Activated CD4-positive, alpha-beta T cell treated with anti-CD3 and anti-CD28 coated beads, Interleukin-2, amount 10 ng/mL, durations not matched to agents 24 days and 14 days (primary cell): ENCODE measurements at places on chromosomes 3 and 15. TPM values are rescaled to one million over a fixed set of nuclear protein-coding genes. Genes with fewer than 3 reads are reported as not detected.

Gene GOLGA6L10
- total RNA-seq: 0.76 and 0.96 TPM in 2 replicates

Gene LRTM1
- total RNA-seq: not detected in 2 replicates

Gene IMPG2
- total RNA-seq: 0.02 and 0.05 TPM in 2 replicates

Gene RARB
- total RNA-seq: not detected in 2 replicates

Gene LDHAL6B
- total RNA-seq: not detected in 2 replicates

Gene WDR93
- total RNA-seq: not detected in 2 replicates

GRCh38 chr15:74616996-74617395 lies 1.4 kb downstream of the CLK3 start:
- no peak for DNase-seq

- no peak for DNase-seq
These were observed 111.9 kb upstream of the KLHL25 start for GRCh38 chr15:85906640-85907039.

DNA sequence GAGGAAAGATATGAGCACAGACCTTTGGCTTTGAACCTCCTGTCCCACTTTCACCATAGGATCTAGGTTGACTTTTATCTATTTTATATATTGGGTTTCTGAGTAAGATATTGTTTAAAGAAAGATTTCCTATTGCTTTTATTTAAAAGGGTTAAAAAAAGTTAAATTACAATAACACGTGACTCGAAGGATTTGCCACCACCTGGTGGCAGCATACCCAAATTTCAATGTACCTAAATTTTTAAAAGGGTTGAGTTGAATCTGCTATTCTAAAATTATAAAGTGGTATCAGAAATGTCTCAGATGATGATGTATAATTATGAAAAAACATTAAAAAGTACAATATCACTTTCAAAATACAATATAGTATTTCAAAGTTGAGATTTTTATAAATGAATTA lies 368.4 kb downstream of the MECOM start:
- DNase-seq: no peak

DNA sequence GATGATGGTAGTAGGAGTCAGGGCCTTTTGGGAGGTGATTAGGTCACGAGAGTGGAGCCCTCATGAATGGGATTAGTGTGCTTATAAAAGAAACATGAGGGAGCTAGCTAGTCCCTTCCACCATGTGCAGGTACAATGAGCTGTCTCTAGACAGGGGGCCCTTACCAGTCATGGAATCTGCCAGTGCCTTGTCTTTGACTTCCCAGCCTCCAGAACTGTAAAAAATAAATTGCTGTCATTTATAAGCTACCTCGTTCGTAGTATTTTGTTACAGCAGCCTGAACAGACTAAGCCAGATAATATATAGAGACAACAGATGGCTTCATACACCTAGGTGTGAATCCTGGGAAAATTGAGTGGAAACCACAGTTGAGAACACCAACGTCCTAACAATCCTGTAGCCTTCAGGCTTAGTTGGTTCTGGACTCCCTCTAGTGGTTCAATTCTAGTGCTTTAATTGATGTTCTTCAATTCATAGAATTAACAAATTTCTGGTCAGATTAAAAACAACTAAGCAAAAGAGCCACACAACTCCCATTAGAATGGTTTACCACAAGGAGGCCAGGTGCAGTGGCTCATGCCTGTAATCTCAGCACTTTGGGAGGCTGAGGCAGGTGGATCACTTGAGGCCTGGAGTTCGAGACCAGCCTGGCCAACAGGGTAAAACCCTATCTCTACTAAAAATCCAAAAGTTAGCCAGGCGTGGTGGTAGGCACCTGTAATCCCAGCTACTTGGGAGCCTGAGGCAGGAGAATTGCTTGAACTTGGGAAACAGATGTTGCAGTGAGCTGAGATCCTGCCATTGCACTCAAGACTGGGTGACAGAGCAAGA lies 21.3 kb upstream of the GATM start:
- DNase-seq: no peak

DNA sequence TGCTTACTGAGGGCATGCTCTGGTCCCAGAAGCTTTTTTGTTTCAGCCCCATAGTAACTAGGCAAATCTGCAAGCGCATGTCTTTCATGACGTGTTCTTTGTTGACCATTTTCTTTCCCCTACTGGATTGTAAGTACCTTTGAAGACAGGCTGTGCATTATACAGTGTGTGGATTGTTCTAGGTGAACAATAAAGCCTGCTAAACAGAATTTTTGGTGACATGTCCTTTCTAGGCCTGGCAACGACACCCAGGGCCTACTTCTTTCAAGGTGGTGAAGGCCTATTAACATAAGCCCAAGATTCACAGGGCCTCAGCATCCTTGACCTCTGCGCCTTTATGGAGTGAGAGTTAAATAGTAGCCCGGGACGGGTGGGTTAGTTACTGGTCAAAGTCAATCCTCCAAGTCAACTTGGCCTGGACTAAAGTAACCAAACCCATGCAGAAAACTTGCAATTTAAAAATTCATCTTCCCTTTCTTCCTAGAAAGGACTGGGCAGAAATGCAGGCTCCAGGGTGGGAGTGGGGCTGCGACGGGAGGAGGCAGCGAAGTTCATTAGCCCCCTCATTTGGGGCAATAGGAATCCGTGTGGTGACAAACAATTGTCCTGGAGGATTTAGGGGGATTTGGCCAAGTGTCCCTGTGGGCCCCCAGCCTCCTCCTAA lies 37.6 kb upstream of the TRIM71 start:
- no peak for DNase-seq

- DNase-seq: no peak
These were observed 181.3 kb upstream of the WNT5A start for GRCh38 chr3:55668359-55668758.

GRCh38 chr3:25603703-25604102 lies 61.0 kb downstream of the TOP2B start:
- DNase-seq: no peak

DNA sequence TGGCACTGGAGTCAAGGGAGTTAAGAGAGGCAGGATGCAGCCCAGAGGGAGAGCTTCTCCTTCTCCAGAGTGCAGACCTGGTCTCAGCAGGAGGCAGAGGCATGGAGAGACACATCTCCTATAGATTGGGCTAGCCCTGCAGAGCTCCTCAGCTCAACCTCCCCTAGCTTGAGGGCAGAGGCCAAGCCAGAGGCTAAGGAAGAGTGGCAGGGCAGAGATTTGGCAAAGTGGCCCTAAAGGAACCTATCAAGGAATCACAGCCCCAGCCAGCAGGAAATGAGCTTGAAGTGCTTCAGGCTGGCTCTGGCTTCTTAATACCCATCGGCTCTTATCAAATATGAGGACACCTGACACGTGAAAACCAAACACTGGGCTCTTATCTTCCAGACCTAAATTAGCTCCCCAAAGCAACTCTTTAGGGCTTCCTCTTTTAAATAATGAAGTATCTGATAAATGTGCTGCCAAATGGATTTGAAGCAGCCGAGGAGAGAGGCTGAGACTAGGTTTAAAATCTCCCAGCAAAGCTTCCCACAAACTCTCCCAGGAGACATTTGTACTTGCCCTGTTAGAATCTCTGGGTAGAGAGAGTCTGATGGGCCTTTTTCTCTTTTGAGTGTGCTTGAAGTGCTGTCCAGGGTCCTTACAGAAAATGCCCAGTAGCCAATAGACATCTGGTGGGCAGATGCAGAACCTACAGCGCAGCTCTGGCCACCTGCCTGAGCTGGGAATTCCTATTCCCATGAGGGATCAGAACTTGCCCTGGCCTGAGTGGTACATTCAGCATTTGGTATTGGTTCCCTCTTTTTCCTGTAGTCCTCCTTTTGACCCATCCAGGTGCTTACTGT lies 271.4 kb downstream of the CLSTN2 start:
- no peak for DNase-seq

DNA sequence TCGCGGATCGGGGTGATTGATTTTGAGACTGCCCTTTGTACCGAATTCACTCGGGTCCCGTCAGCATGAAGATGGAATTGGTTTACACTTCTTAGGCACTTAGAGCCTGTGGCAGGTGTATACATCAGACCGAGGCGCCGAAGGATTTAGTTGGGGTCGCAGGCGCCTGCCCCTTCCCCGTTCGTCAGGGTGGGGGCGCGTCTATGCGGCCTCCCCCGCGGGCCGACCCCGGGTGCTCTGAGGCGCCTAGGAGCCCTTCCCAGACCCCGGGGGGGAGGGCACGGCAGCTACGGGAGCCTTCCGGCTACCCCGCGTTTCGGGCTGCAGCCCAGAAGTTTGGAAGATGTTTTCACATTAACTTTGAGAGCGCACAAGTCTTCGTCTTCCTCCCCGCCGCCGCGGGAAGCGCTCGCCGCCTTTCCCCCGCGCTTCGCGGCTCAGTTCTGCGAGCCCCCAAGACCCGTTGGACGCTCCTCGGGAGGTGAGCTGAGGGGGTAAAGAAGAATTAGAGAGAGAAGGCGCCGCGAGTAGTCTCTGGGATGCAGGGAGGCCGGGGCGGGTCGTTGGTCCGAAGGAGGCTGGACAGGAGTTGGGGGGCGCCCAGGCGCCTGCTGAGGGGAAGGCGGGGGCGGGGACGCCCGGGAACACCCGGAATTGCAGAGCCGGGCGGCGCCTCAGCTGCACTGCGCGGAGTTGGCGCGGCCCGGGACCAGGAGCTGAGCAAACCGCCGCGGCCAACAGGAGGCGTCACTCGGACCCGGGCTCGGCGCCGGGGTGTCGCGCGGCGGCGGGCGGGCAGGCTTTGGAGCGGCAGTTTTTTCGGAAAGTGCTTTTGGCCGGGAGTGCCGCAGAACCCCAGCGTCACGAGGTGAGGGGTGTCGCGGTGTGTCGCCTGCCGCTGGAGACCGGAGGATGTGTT lies 780 bp downstream of the TIPARP start:
- DNase-seq: peak; percentile 86

DNA sequence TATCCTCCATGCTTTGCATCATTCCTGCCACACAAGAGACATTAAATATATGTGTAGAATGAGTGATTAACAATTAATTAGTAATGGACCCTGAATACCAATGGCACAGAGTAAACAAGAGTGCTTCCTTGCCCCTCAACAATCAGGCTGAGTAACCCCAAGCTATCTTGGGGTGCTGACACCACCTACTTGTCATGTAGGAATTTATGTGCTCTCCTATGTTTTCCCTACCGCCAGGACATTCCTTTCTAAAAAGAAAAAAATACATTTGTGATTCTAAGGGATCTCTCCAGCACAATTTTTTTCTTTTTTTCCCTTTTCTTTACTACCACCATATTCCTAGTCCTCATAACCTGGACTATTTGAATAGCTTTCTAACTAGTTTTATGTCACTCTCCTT lies 449.1 kb downstream of the MFSD1 start:
- no peak for DNase-seq

GRCh38 chr3:77672016-77672415 lies 632.1 kb downstream of the ROBO2 start:
- no peak for DNase-seq

GRCh38 chr3:79937567-79937966 lies 169.8 kb upstream of the ROBO1 start:
- no peak for DNase-seq

DNA sequence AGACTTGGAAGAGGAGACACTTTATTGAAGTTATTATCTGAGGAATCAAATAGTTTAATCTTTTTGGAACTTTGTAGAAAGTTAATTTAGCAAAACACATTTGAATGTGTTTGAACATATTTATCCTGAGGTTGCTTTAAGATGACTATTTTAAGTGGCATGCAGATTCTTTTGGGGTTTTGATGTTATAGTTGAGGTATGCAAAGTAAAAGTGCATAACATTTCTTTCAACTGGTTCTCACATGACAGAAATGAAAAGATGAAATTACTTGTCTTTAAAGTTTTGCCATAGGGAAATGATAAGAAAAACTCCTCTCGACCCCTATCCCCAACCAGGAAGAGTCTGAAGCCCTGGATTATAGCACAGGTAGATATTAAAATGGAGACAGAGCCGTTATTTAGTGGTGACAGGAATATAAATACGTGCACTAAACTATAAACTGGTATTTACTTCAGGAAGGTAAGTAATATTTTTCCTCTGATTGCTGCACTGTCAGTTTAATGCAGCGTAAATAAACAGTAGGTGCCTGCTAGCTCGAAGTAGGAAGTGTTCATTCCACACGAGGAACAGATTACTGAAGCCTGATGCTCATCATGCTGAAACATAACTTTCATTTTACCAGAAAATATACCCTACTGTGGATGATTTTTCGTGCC lies 15.1 kb upstream of the SATB1 start:
- DNase-seq: peak; percentile 63

GRCh38 chr3:123314359-123315270 lies 112.9 kb downstream of the SEC22A start:
- DNase-seq: no peak

- no peak for DNase-seq
These were observed 155.3 kb downstream of the SHQ1 start for GRCh38 chr3:72692990-72693389.

GRCh38 chr3:4107430-4107829 lies 195.7 kb upstream of the SETMAR start:
- DNase-seq: no peak

- no peak for DNase-seq
These were observed 142.2 kb downstream of the SMAD6 start for GRCh38 chr15:66844041-66844746.

GRCh38 chr3:114746502-114746901 lies 400.6 kb downstream of the ZBTB20 start:
- DNase-seq: no peak

DNA sequence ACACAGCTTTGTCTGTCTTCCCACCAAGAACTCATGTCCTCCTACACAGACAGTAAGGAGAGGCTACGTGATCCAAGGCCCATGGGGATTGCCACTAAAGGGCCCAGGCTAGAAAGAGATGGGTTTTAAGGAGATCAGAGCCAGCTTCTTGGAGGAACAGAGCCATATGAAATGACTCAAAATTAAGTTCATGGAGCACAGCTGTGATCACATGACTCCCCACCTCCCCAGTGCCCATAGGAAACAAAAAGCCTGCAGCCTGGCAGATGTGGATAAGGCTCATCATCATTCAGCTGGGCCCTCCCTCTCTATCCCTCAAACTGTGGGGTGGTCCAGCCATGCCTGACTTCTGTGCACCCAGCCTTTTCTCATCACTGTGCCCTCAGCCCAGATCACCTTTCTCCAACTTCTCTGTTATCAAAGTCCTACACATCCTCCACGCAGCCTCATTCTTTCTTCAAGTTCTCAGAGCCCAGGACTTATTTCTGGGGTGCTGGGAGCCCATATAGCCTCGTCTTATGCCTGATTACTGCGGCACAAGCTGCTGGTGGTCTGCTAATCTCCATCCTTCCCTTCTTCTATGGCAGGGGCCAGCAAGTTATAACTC lies 137.6 kb downstream of the SMAD6 start:
- no peak for DNase-seq

- no peak for DNase-seq
These were observed 12.1 kb downstream of the GALNT15 start for GRCh38 chr3:16186565-16186964.

GRCh38 chr15:74406992-74407705 lies 26.6 kb downstream of the SEMA7A start:
- no peak for DNase-seq

DNA sequence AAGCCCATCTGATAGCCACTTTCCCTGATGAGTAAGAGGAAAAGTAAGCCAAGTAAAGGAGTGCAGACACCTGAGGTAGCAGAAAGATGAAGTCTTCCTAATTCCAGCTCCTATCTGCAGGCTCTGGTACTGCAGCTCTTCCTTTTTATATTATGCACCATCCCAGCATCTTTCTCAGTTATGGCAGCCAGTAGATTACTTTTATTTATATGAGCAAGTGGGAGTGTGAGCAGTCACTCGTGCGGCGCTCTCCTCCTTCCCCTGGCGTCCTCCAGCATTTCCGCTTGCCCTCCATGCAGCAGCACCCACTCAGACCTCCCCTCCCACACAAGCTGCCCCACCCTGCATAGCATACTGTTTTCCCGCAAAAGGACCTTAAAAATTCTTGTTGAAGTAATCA lies 465.9 kb upstream of the DPPA4 start:
- no peak for DNase-seq

- no peak for DNase-seq
These were observed 647.8 kb upstream of the CCDC54 start for GRCh38 chr3:106729481-106729880.
